ENCODE measurements at places on chromosomes 2 and 18. TPM values are rescaled to one million over a fixed set of nuclear protein-coding genes. Genes with fewer than 3 reads are reported as not detected.

ZNF519 gene
- total RNA-seq, result 1.8 TPM

IL1R1 gene
- total RNA-seq, result 40.1 TPM

OTOS gene
- not detected for total RNA-seq

NMUR1 gene
- not detected for total RNA-seq

SCN1A gene
- not detected for total RNA-seq

MRPS9 gene
- total RNA-seq, result 23.1 TPM

ERBB4 gene
- not detected for total RNA-seq

AQP12A gene
- not detected for total RNA-seq
